ENCODE measurements at places on chromosomes 2 and 18. TPM values are rescaled to one million over a fixed set of nuclear protein-coding genes. Genes with fewer than 3 reads are reported as not detected.

- no peak for DNase-seq
- no peaks in the 10 kb centered on the region for H3K4me1 ChIP-seq
- no peaks in the 10 kb centered on the region for H3K27me3 ChIP-seq
- H3K36me3 ChIP-seq, result no peaks in the 10 kb centered on the region
- no peak overlapping the region for H3K27ac ChIP-seq
- H3K4me3 ChIP-seq, result no peak overlapping the region
Observed at GRCh38 chr2:60054571-60055340, 498.7 kb downstream of the BCL11A start.

GRCh38 chr2:96680561-96681141 is 38.1 kb downstream of the FER1L5 start:
- H3K27me3 ChIP-seq, result no peaks in the 10 kb centered on the region
- no peak overlapping the region for H3K4me3 ChIP-seq
- H3K36me3 ChIP-seq, result no peaks in the 10 kb centered on the region
- DNase-seq, result no peak

The STARD6 gene
- not detected for polyA plus RNA-seq

The CCDC85A gene
- not detected for polyA plus RNA-seq

GRCh38 chr2:65277791-65278483 is 50.3 kb downstream of the ACTR2 start:
- peaks cover 3% of the 10 kb centered on the region for H3K4me1 ChIP-seq
- no peak for DNase-seq
- peaks cover 8% of the 10 kb centered on the region for H3K36me3 ChIP-seq
- H3K4me3 ChIP-seq, result no peak overlapping the region
- no peak overlapping the region for H3K27ac ChIP-seq

GRCh38 chr2:235514627-235515363 is 21.0 kb downstream of the AGAP1 start:
- no peak overlapping the region for H3K4me3 ChIP-seq
- no peaks in the 10 kb centered on the region for H3K27me3 ChIP-seq
- DNase-seq, result no peak
- H3K4me1 ChIP-seq, result no peaks in the 10 kb centered on the region
- no peak overlapping the region for H3K27ac ChIP-seq

DNA sequence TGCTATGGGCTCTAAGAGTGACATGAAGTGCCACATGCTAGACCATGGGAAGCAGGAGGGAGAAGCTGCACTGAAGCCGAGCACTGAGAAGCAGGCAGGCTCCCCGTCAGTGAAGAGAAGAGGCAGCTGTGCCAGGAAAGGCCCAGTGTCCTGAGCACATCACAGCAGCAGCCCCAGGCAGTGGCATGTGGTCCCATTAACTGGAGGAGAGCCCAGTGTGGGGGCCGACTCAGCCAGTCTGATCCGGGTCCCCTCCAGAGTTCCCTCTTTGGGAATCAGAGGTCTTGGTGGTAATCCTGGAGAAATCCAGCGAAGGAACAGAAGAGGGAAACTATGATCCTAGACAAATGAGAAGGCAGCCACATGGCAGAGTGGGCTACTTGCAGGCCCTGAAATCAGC is 96.7 kb upstream of the ACAA2 start:
- H3K27ac ChIP-seq, result no peak overlapping the region
- H3K4me3 ChIP-seq, result no peak overlapping the region
- no peaks in the 10 kb centered on the region for H3K27me3 ChIP-seq
- no peaks in the 10 kb centered on the region for H3K36me3 ChIP-seq
- no peaks in the 10 kb centered on the region for H3K4me1 ChIP-seq
- no peak for DNase-seq

The RRM2 gene
- polyA plus RNA-seq, result not detected

GRCh38 chr2:53630026-53630606 is 137.5 kb upstream of the CHAC2 start:
- no peaks in the 10 kb centered on the region for H3K4me1 ChIP-seq
- H3K27me3 ChIP-seq, result no peaks in the 10 kb centered on the region
- no peak overlapping the region for H3K4me3 ChIP-seq
- H3K36me3 ChIP-seq, result no peaks in the 10 kb centered on the region

GRCh38 chr18:77530732-77531131 is 281.1 kb downstream of the GALR1 start:
- no peaks in the 10 kb centered on the region for H3K4me1 ChIP-seq
- no peak for DNase-seq

DNA sequence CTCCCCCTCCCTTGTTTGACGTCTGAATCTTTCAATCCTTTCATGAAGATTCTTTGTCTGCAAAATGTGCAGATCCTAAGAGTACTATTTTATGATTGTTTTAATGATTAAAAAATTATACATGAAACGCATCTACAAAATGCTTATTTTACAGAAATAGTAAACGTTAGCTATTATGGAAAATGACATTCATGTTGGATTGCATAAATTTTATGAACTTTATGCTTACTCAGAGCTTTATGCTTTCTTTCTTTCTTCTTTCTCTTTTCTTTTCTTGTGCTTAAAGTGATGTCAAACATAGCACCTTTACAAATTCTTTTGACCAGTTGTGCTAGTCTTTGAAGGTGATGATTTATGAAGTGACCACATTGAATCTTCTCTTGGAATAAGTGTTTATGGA is 805.4 kb downstream of the ADCYAP1 start:
- no peak overlapping the region for H3K4me3 ChIP-seq
- H3K4me1 ChIP-seq, result no peaks in the 10 kb centered on the region
- no peak for DNase-seq
- H3K27ac ChIP-seq, result no peak overlapping the region

- no peak overlapping the region for H3K4me3 ChIP-seq
- peaks cover 28% of the 10 kb centered on the region for H3K27me3 ChIP-seq
- no peaks in the 10 kb centered on the region for H3K36me3 ChIP-seq
- no peaks in the 10 kb centered on the region for H3K4me1 ChIP-seq
- DNase-seq, result no peak
Observed at GRCh38 chr18:52345428-52345827, 5.4 kb downstream of the DCC start.

- no peak overlapping the region for H3K27ac ChIP-seq
- no peak for DNase-seq
- no peak overlapping the region for H3K4me3 ChIP-seq
- no peaks in the 10 kb centered on the region for H3K4me1 ChIP-seq
- no peaks in the 10 kb centered on the region for H3K36me3 ChIP-seq
Observed at GRCh38 chr2:189113963-189114362, 65.6 kb downstream of the COL5A2 start.

The ZNF397 gene
- polyA plus RNA-seq, result 3.6 TPM

The MDH1B gene
- polyA plus RNA-seq, result not detected

GRCh38 chr2:234881413-234882241 is 70.2 kb upstream of the SH3BP4 start:
- H3K4me3 ChIP-seq, result no peak overlapping the region
- no peaks in the 10 kb centered on the region for H3K4me1 ChIP-seq
- H3K36me3 ChIP-seq, result no peaks in the 10 kb centered on the region

The SOCS6 gene
- polyA plus RNA-seq, result 4.8 TPM

GRCh38 chr2:51903728-51904127 is 871.8 kb upstream of the NRXN1 start:
- H3K27ac ChIP-seq, result no peak overlapping the region
- H3K36me3 ChIP-seq, result no peaks in the 10 kb centered on the region
- no peaks in the 10 kb centered on the region for H3K27me3 ChIP-seq
- no peaks in the 10 kb centered on the region for H3K4me1 ChIP-seq
- DNase-seq, result no peak
- no peak overlapping the region for H3K4me3 ChIP-seq

The ALK gene
- not detected for polyA plus RNA-seq

DNA sequence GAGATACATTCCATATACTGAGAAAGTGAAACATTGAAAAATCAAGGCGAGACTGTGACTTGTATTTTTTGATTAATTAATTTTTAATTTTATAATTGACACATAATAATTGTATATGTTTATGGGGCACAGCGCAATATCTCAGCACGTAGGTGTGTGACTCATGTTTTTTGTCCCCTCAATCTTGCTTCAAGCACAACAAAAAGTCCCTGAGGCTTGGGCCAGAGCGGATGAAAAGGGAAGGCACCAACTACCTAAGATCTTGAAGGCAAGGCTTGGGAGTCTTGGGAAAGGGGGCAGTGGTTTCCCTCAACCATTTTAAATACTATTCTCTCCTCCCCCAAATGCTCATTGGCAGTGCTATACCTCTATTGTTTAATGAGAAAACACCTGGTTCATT is 9.9 kb downstream of the SGPP2 start:
- no peaks in the 10 kb centered on the region for H3K4me1 ChIP-seq
- no peak for DNase-seq
- H3K4me3 ChIP-seq, result no peak overlapping the region
- no peak overlapping the region for H3K27ac ChIP-seq
- peaks cover 4% of the 10 kb centered on the region for H3K27me3 ChIP-seq
- H3K36me3 ChIP-seq, result no peaks in the 10 kb centered on the region

DNA sequence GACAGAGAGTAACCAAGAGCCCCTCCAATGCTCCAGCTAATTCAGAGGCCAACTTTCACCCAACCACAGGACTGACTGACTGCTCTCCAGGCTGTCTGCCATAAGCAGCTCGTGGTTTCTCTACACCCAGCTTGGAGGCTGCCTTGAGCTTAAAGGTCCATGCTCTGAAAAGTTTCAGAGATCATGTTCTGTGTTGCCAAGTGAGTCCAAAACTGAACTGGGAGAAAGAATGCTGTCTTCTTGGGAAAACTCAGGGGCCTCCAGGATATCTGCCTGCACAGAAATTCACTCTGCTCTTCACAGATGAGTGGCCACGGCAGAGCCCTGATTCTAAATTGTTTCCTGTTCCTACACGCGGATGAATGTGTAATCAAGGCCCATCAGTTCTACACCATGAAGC is 51.1 kb downstream of the LPIN2 start:
- H3K27ac ChIP-seq, result peak overlapping the region; percentile 85
- H3K36me3 ChIP-seq, result peaks cover 6% of the 10 kb centered on the region
- H3K27me3 ChIP-seq, result no peaks in the 10 kb centered on the region
- peaks cover 55% of the 10 kb centered on the region for H3K4me1 ChIP-seq
- no peak overlapping the region for H3K4me3 ChIP-seq
- no peak for DNase-seq

DNA sequence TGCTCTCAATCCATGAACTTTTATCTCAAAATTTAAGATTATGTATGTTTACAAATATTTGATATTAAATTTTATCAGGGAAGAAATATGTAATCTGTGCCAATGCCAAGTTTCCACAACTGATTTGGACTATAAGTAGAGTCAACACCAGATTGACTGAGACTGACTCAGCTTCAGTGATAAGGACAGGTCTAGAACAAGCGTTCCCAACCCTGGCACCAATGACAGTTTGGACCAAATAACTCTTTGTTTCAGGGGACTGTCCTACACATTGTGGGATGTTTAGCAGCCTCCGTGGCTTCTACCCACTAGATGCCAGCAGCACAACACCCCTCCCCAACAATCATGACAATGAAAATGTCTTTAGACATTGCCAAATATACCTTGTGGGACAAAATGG is 165.3 kb downstream of the THADA start:
- H3K36me3 ChIP-seq, result no peaks in the 10 kb centered on the region
- H3K27ac ChIP-seq, result no peak overlapping the region
- no peaks in the 10 kb centered on the region for H3K27me3 ChIP-seq
- no peak overlapping the region for H3K4me3 ChIP-seq

DNA sequence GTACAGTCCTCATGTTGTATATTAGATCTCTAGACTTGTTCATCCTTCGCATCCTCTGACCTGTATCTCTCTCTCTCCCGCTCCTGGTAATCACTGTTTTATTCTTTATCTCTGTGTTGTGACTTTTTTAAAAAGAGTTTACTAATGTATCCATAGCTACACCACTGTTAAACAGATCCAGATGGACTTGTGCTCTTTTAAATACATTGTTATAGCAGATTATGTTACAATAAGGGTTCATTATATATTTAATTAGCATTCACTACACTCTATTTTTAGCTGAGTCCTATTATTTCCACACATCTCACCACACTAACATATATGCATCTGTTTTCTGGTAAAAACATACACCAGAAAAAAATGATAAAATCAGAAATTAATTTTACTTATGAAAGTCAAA is 90.5 kb downstream of the RBM43 start:
- no peak for DNase-seq
- H3K4me3 ChIP-seq, result no peak overlapping the region
- H3K27ac ChIP-seq, result no peak overlapping the region
- no peaks in the 10 kb centered on the region for H3K27me3 ChIP-seq

The AP1S3 gene
- polyA plus RNA-seq, result 0.81 TPM

DNA sequence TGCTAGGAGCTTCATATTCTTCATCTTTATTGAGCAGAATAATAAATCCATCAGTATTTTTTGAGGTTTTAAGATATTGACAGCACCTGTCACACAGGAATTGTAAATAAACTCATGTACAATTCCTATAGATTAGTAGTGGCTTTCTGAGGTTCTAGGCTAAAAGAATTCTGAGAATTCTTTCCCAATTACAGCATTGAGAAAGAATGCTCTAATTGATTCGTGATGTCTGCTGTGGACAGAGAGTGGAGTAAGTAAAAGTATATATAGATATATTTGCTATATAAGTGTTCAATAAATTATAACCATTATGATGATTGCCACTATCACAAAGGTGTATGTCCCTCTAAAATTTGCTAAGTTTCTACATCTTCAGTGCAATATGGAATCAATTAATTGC is 186.5 kb upstream of the NRP2 start:
- no peak overlapping the region for H3K4me3 ChIP-seq
- H3K4me1 ChIP-seq, result no peaks in the 10 kb centered on the region
- H3K36me3 ChIP-seq, result no peaks in the 10 kb centered on the region
- no peak for DNase-seq
- H3K27me3 ChIP-seq, result no peaks in the 10 kb centered on the region
- no peak overlapping the region for H3K27ac ChIP-seq

DNA sequence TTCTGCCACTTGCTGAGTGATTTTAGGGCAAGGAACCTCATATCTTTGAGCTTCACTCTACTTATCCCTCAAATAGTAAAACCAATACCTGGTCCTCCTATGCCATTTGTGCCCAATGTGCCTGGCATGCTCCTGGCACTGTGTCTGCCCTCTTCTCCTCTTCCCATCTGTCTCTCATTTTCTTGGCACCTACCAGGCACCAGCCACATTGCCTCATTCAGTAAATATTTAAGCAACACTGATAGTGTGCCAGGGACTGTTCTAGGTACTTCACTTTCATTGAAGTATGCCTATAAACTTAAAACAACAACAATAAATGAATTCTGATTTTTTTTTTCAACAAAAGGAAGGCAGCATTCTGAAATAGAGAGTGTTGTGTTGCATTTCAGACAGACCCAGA is 15.1 kb upstream of the BOD1L2 start:
- no peak for DNase-seq
- H3K27ac ChIP-seq, result no peak overlapping the region
- no peaks in the 10 kb centered on the region for H3K4me1 ChIP-seq
- H3K36me3 ChIP-seq, result no peaks in the 10 kb centered on the region

All from CD14-positive monocyte (primary cell).